Activated naive CD8-positive, alpha-beta T cell treated with anti-CD3 and anti-CD28 coated beads, Interleukin-2, amount 10 ng/mL, durations not matched to agents 7 days and 5 days (primary cell): ENCODE measurements at places on chromosomes 5 and 9.

DNA sequence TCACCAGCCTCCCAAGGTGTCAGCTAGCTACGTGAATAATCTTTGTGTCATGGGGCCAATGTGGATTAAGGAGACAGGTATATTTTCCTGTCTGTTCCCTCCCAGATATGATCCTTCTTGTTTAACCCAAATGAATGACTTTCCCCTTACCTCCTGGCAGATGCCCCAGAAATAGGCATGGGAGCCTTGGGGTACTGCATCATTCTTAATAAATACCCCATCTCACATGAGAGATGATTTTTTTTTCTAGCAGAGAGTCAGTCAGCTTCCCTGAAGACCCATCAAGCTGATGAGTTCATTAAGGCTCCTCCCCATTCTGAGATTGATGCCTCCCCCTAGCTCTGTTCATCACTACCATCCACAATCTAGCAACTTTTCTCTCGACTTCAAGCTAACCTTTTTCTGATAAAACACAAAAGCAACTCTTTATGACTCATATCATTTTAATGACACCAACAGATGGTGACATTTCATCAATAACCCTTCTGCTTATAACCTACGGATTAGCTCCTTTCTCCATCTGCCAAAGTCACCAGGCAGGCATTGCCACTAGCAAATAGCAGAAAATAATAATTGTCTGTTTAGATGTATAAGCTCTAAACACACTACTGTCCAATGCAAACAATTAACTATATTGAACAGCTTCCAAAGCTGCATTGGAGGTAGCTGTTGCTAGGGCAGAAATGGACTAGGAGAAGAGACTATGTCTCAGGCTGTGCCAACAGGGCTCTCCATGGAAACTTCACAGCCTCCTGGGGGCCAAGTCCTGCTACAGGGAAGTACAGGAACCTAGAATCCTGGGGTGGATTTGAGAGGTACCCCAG, 143.7 kb downstream of the ACER2 start:
- no peak for DNase-seq

DNA sequence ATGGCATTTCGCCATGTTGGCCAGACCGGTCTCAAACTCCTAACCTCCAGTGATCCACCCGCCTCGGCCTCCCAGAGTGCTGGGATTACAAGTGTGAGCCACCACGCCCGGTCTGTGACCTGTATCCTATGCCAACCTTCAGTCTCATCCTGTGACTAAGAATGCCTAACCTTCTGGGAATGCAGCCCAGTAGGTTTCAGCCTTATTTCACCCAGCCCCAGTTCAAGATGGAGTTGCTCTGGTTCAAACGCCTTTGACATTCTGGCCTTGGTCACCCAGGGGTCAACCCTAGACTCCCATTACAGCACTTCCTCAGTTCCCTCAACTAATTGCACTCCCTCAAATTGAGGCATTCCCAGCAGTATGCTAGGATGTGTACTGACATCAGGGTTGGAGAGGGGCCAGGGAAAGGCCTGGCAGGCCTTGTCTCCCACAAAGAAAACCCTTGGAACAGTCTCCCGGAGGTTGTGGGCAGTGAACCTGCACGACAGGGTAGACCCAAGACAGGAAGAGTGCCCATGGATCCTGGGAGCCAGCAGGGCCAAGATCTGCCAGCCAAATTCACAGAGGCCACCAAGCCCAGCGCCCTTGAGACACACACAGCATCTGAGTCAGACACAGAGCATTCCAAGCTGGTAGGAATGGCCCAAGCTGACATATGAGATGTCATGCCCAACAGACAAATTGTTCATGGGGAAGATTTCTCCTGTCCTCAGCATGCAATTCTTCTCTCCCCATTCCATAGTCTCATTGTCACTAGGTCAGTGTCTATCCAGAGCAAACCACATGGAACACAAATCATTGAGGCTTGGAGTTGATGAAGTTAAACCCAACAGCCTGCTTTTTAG, 24.9 kb upstream of the SMU1 start:
- no peak for DNase-seq

- no peak for DNase-seq
These were observed 265.4 kb upstream of the KLF9 start for GRCh38 chr9:70679845-70680244.

DNA sequence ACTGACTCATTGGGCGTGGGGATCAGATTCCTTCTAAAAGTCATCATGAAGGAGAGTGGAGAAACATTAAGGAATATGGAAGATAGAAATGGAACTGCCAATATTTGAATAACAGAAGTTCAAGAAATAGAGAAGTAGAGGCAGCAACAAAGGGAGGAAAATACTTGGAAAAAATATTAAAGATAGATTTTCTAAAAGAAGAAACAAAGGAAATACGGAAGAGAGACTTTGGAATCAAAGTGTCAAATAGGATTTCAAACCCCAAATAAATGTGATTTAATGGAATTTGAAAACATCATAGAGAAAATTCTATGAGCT, 605.1 kb upstream of the KLF4 start:
- no peak for DNase-seq

GRCh38 chr9:98129451-98129881, 10.4 kb upstream of the TRIM14 start:
- DNase-seq = no peak

DNA sequence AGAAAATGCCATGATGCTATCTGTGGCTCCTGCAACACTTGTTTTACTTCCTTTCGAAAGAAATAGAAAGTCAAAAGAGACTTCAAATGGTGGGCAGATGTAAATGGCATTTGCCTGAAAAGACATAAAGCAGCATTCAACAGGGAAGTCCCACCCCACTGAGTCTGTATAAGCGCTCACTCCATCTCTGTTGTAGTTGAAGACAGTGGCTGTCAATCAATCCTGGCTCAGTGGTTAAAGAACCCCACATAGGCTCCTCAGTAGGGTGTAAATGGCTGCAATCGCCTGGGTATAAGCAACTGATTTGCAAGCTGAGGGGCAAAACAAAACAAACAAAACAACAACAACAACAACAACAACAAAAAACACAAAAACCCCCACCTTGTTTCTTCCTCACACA, 158.7 kb downstream of the EFNA5 start:
- no peak for DNase-seq

DNA sequence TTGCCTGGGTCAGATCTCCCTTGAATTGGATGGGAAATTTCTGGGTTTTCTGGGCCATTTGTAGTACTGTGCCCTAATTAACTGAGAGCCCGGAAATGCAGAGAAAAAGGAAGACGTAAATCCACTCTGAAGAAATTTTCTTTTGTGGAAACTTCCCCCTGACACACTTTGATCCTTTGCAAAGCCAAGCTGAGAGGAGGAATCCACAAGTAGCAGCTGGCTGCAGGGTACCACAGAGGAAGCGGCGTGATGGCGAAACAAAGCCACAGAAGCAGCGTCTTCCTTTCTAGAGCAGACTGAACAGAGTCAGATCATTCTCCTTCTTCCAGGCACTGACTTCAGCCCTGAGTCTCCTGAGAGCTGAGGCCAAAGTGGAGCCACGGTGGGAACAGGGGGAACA, 47.1 kb upstream of the ZNF354A start:
- DNase-seq = no peak

- no peak for DNase-seq
These were observed 564 bp upstream of the CCNH start for GRCh38 chr5:87413343-87413645.
